CD4-positive, alpha-beta T cell treated with Interleukin-17A for 1 hour (primary cell): ENCODE measurements at places on chromosomes 3 and 15.

DNA sequence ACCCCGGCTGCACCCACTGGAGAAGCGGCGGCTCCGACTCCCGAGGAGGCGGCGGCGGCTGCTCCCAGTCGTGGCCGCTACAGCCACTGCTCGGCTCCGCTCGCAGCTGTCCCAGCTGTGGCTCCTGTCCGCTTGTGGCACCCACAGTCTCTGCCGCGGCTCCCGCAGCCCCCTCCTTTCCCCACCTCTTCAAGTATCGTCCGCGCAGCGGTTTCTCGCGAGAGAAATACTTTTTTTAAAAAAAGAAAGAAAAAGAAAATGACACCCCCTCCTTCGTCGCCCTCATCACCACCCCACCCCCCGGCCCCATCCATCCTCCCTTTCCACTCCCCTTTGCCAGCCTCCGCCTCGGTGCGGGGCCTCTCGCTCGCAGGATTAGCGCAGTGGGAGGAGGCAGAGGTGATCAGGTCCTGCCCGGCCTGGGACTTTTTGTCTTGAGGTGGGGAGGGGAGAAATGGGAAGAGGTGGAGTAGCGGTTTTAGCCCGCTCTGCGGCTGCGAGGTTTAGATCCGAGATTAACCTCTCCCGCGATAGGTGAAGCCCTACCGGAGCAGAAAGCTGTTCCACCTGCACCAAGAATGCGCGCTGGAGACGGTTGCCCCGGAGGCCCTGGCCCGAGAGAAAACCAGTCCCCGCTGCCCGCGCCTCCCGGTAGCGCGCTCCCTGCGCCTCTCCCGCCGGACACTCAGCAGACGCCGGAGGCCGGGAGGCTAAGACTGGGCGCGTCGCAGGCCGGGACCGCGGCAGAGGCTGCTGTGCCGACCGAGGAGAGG, at the start of gene FBN1:
Gene FBN1 (minus strand): TSS at position 152 of the 773 bp plus-strand sequence. CDS start 940 bp downstream, outside the sequence.
- DNase-seq = no peak

- DNase-seq = no peak
Observed at GRCh38 chr3:140365872-140366697, 311.8 kb upstream of the TRIM42 start.

DNA sequence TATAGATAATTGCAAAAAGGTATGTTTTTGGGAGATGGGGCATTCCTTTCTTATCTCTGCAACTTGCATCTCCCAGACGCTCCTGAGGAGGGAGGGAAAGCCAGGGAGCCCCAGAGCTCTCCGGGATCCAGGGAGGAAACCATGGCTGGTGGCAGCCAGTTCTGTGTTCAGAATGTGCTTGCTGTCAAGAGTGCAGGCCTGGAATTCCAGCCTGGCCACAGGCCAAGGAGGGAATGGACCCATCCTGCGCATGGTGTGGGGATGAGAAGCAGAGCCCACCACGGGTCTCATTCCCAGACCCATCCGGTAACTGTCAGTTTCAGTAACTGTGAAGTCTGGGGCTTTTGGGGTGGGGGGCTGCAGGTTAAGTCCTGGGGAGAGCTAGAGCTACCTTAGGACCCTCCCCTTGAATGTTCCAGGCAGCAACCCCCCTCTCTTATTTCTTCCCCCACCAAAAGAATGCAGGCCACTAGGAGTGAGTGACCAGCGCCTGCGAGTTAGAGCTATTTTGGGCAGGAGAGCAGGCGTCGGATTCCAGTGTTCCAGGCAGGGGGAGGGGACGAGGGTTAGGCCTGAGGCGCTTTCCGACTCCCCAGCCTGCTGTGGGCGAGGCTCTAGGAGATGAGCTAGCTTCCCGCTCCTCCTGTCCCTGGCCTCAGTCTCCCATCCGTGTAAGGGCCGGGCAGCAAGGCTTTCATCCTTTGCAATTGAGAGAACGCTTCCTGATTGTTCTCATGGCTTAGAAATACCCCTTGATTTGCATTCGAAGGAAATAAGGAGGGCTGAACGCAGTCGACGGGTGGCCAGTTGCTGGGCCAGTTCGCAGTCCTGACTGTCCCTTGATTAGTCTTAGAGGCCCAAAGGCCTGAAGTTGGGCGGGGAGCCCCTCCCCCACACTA, 781 bp upstream of the DAG1 start:
- DNase-seq = no peak

- DNase-seq = no peak
Observed at GRCh38 chr15:64589435-64590084, 129.2 kb downstream of the ZNF609 start.

- DNase-seq = no peak
Observed at GRCh38 chr3:130395916-130396315, 50.4 kb downstream of the COL6A5 start.

GRCh38 chr15:23797747-23798446, 110.8 kb upstream of the NDN start:
- DNase-seq = no peak

DNA sequence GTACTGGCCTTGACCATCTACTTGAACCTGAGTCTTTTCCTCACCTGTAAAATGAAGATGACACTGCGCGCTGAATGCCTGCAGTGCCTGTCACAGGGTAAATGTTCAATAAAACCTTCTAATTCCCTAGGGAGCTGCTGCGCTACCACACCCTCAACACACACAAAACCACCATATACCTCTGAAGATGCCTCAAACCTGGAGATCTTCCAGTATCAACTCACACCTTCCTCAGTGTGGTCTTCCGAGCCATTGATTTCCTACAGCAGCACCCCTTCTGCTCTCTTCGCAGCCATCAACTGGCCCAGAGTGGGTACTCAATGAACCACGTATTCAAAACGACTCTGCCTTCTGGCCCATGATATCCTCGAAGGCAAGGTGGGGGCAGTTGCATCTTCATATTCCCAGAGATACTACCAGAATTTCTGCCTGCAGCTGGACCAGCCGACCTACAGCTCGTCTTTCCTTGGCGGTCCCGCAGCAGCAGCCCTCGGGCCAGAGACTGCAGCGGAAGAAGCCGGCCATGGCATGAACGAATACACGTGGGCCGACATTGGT, 695 bp downstream of the RPL32 start:
- DNase-seq = no peak

GRCh38 chr3:62795978-62796657, 79.1 kb downstream of the CADPS start:
- no peak for DNase-seq

DNA sequence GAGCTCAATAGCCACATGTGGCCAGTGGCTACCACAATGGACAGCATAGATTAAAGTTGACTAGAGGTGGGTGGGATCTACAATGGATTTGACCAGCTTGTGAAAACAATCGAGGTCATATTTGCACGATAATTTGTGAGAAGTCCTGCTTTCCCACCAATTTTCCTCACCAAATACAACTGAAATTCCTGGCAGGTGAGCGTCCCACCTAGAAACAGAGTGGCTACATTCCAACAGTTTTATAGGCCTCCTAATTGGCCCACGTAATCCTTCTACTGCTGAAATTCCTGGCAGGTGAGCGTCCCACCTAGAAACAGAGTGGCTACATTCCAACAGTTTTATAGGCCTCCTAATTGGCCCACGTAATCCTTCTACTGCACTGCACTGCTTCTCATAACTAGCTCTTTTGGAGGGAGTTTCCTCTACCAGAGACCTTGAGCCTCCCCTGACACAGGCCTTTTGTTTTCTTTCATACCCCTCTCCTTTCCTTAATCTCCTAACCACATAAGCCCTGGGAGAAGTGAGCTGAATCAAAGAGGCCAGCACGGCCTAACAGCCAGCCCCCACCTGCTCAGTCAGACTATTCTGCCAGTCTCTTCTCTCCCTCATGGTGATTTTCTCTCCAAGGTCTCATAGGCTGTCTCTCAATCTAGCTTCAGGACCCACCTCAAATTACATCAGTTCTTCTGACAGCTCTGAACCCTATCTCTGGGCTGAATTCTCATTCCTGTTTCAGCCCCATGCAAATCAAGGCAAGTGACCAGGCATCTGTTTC, 80.2 kb downstream of the BFSP2 start:
- no peak for DNase-seq

DNA sequence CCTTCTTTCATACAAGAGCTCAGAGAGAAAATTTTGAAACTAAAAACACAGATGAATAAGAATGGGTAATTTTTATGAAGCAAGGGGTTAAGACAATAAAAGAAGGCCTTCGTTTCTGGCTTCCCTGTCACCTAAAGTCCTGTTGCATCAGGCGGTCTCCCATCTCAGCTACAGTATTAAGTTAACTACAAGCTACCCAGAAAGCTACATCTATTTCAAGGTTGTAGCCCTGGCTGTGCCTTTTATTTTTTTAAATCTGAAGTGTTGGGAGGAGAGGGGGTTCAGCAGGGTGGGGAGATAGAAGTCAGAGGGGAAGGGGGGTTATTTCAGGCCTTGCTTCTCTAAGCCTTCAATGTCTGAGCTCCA, 183.3 kb downstream of the TPRG1 start:
- DNase-seq = no peak

DNA sequence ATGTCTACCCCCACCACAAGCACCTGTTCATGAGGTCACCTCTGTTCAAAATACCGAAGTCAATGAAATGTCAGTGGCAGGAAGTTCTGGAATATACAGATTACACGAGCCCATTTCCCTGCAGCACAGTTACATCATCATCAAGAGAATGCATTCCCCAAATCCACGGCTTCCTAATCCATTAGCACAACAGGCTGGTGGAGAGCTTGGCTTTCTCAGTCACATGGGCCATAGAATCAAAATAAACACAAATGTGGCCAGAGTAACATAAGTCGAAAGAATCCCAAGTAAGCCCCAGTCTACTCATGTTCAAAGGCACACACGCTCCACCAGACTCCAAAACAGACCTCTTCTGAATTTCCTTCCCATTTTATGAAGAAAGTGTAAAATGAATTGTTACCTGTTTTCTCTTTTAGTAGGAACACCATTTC, 419.3 kb downstream of the MAGI1 start:
- no peak for DNase-seq

DNA sequence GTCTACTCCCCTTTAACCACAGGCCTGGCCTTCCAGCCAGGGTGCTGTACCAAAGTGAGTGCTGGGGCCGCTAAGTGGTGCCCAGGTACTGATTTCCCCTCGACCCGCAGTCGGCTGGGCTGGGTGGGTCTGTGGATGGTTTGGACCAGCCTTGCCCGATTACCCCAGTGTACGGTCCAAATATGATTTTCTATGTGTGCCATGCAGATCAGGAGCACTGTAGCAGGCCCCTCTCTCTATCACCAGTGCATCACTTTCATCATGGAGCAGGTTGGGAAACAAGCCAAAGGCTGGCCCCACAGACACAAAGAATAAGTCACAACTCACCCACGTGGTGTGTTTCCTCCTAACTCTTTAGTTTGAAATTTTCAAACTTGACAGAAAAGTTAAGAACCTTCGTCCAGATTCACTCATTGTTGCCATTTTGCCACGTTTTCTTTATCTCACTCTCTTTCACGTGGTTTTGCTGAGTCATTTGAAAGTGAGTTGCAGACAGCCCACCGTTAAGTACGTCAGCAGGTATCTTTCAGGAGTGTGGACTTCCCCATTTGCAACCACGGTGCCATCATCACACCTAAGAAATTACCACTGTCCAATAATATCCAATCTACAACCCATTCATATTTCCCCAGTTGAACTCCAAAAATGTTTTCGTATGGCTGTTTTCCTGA, 37.0 kb downstream of the ZNF710 start:
- peak; percentile 51 for DNase-seq

GRCh38 chr3:43693594-43693993, 2.9 kb downstream of the ABHD5 start:
- DNase-seq = no peak

DNA sequence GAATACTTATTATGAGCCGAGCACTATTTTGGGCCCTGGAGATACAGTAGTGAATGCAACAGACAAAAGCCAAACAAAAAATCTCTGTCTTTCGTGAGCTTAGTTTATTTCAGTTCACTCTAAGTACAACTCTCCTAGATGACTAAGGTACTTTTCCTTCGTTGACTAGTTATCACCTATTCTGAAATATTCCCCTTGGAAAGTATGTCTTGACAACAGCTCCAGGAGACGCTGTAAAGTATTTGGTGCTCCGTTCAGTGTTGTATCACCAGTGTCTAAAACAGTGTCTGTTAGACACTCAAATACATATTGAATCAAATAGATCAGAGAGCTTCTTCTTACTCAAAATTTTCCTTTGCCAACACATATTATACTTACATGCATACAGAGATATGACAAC, 119.6 kb downstream of the TFDP2 start:
- DNase-seq = no peak

GRCh38 chr3:48514431-48515227, 10.7 kb upstream of the SHISA5 start:
- DNase-seq = peak; percentile 54

- DNase-seq = no peak
Observed at GRCh38 chr3:158205994-158206393, 96.1 kb downstream of the RSRC1 start.

- no peak for DNase-seq
Observed at GRCh38 chr3:133987948-133988484, 41.7 kb downstream of the SLCO2A1 start.

DNA sequence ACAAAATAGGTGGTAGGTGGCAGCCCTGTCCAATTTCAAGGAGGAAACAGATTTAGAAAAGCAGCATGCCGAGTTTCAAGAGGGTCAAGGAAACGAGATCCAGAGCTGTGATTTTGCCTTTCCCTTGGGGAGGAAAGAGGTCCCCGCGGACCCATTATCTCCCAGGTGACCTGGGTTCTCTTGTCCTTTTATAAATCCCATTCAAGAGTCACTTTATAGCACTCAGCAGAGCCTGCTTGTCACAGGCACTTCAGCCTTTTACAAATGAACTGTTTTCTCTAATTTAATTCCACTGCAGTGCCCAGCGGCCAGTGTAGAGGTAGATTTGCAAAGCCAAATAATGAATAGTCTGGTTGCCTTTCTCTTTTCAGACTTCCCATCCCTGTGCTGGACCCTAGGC, 99.9 kb downstream of the CD47 start:
- DNase-seq = no peak

GRCh38 chr3:9617056-9617455, 32.2 kb upstream of the MTMR14 start:
- DNase-seq = no peak

DNA sequence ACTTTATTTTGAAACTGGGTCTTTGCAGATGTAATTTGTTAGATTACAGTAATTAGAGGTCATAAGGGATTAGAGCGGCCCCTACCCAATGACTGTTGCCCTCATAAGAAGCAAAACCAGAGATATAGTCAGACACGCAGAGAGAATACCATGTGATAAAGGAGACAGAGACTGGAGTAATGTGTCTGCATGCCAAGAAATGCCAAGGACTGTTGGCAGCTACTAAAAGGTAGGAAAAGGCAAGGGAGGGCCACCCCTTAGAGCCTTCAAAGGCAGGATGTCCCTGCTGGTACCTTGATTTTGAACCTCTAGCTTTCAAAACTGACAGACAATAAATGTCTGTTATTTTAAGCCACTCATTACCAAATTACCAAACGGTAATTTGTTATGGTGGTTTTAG, 548.2 kb downstream of the FHIT start:
- DNase-seq = no peak

- no peak for DNase-seq
Observed at GRCh38 chr3:123070510-123070909, 3.7 kb downstream of the PDIA5 start.

GRCh38 chr15:83970295-83970890, 265.2 kb upstream of the GOLGA6L4 start:
- DNase-seq = no peak

GRCh38 chr3:3860235-3860634, 61.0 kb downstream of the LRRN1 start:
- no peak for DNase-seq

GRCh38 chr3:47910233-47910632, 106.0 kb downstream of the MAP4 start:
- DNase-seq = no peak
